Bronchial epithelial cell (primary cell): ENCODE measurements at places on chromosomes 6 and 20. TPM values are rescaled to one million over a fixed set of nuclear protein-coding genes. Genes with fewer than 3 reads are reported as not detected.

The FOXS1 gene
- total RNA-seq = not detected in 2 replicates

The TCF15 gene
- total RNA-seq = not detected in 2 replicates

The TCF21 gene
- total RNA-seq = 0.26 TPM in 1 of 2 replicates, not detected in the other

The PLA2G7 gene
- total RNA-seq = not detected in 2 replicates

The HLA-DRA gene
- 0.13 TPM in 1 of 2 replicates, not detected in the other for total RNA-seq

The MAN1A1 gene
- total RNA-seq = 1.4 and 2.9 TPM in 2 replicates

The OR2J3 gene
- not detected in 2 replicates for total RNA-seq

The CDH4 gene
- 5.4 and 12.1 TPM in 2 replicates for total RNA-seq
